ENCODE measurements at places on chromosomes 11 and 22.
A peak's percentile ranks its signal among the peaks of the same experiment; 100 is the strongest.

DNA sequence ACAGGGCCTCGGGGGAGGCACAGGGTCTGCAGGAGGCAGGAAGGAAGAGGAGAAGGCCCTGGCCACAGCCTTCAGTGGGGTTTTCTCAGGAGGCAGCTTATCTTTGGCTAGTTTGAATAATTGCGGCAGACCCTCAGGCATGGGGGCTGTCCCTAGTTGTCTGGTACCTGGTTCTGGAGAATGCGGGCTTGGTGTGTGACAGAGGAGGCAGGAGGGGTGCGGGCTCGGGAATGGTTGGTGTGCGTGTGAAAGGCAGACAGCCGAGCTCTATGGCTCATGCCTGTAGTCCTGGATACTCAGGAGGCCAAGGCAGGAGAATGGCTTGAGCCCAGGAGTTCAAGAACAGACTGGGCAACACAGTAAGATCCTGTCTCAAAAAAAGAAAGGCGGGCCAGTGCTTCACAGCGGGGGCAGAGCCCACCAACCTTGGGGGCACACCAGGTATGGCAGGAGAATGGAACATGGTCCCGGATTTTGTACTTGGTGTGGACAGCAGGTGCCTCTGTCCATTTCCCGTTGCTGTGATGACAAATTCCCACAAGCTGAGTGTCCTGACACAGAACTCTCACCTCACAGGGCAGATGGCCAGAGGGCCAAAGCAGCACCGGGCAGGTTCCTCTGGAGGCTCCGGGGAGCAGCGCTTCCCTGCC is 640.6 kb downstream of the TBC1D22A start:
- no peak for DNase-seq

DNA sequence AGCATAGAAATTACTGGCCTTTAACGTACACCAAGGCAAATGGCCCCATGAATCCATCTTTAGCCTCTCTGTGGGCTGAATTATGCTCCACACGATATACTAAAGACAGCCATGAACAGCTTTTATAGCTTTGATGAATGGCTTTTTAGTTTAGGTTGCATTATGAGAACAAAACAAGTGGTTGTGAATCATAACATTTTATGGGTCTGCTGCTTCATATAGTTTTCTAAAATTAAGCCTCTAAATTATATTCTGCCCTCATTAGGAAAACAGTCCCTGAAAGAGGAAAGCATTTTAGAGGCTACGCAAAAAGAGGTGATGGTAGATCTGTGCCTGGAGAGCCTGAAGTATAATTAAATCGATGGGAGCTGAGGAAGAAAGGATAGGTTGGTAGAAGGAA is 221.3 kb downstream of the CADM1 start:
- DNase-seq = no peak

GRCh38 chr11:5596607-5597201 is at the start of gene TRIM6:
TSS of gene TRIM6 (plus strand) at chr11:5596637. CDS start at chr11:5596898, 261 bp downstream.
- DNase-seq = no peak

DNA sequence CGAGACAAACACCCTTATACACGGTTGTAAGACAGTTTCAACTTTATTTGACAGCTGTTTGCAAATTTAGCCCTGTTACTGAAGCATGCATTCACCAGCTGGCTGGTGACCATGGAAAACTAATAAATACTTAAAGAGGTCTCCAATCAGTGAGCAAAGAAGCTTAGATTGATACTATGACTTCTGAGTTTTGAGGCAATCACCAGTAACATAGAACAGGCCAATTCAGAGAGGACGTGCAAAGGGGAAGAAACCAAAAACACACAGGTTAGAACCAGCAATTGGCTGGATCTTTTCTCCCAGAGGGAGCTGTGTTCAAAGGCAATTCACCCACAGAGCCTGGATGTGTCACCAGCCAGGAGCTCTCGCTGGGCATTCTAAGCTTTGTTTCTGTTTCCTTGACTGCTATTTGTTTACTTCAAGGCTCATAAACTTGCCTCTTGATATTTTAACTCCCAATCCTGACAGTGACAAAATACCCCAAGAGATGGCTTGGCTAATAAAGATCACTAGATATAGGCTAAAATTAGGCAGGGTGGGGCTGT is 113.6 kb upstream of the MTMR2 start:
- peak; percentile 40 for DNase-seq

- DNase-seq = no peak
Measured at GRCh38 chr11:2739531-2740274, 39.9 kb upstream of the KCNQ1OT1 start.

GRCh38 chr22:30308518-30309230 is 18.1 kb downstream of the TBC1D10A start:
- no peak for DNase-seq

DNA sequence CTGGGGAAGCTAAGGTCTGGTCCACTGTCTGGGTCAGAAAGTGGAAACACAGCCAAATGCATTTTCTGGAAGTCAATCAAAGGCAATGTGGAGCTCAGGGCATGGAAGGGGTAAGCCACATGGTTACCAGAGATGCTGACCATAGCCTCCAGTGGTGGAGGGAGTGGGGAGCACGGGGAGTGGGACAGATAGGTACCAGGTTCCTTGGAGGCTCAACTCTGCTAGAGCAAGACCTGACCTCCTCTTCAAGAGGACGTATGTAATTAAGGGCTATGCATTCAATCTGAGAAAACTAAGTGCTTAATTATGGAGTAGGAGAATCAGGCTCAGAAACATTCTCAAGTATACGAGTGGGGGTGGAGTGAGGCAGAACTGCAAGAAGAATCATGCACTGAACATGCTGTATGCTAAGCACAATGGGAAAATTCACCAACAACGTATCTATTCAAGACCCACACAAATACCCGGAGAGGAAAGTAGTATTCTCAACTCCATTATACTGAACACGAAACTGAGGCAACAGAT is 65.2 kb upstream of the PHOX2A start:
- DNase-seq = no peak

DNA sequence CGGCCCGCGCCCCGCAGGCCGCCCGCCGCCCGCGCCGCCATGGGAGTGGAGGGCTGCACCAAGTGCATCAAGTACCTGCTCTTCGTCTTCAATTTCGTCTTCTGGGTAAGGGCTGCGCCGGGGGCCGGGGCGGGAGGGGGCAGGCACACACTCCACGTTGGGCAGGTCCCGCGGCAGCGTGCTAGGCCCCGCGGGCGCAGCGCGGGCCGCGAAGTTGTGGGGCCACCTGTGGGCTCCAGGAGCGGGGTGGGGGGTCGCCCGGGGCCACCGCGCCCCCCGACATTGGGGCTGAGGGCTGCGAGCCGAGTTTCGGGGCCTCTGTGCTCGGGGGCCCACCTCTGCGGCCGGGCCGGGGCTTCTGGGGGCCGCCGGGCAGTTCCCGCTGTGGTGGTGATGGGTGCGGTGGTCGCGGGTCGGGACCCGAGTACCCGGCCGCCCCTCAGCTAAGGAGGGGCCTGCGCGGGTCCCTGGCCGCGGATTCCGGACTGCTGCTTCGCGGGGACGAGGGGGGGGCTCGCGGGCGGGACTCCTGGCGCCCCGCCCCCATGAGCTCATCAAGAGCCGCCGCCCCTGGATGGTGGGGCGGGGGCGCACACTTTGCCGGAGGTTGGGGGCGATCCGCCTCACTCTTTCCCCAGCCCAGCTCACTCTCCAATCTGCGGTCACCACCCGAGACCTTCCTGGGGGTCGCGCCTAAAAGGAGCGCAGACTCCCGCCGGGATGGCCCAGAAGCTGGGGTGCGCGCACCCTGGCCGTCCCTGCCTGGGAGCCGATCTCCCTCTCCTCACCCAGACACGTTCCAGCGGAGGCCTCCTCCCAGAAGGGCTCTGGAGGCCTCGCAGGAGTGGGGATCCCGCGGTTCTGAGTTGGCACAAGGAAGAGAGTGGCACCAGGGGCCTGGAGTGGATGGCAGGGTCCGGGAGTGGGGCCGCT is 667 bp downstream of the CD81 start:
- no peak for DNase-seq

DNA sequence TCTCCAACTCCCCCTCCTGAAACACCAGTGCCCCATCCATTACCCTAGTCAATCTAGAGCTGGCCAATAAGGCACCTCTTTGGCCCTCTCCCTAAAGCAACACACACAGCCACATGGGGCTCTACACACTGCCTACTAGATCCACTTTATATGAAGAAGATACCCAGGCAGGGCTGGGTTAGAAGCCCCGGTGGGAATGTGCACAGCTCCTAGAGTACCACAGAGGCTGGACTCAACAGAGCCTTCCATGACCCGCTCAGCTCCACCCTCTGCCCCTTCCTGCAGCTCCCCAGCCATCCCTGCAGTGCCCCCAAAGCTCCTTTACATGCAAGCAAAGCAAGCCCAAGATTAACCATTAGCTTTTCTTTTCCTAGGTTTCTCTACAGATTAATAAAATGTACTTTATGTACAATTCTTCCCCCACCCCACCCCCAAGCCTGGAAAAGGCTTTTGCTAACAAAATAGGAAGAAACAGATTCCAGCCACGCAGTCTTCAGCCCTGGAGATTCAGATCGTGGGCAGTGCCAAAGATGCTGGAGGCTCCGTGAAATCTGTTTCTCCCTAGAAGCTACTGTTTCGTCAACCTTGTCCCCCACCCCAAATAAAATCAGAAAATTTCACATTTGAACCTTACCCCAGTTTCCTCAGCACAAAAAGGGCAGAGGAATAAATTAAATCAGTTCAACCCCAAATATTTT is 51.8 kb downstream of the IGSF9B start:
- no peak for DNase-seq

- DNase-seq = no peak
Measured at GRCh38 chr11:115528225-115528624, 24.0 kb upstream of the CADM1 start.

DNA sequence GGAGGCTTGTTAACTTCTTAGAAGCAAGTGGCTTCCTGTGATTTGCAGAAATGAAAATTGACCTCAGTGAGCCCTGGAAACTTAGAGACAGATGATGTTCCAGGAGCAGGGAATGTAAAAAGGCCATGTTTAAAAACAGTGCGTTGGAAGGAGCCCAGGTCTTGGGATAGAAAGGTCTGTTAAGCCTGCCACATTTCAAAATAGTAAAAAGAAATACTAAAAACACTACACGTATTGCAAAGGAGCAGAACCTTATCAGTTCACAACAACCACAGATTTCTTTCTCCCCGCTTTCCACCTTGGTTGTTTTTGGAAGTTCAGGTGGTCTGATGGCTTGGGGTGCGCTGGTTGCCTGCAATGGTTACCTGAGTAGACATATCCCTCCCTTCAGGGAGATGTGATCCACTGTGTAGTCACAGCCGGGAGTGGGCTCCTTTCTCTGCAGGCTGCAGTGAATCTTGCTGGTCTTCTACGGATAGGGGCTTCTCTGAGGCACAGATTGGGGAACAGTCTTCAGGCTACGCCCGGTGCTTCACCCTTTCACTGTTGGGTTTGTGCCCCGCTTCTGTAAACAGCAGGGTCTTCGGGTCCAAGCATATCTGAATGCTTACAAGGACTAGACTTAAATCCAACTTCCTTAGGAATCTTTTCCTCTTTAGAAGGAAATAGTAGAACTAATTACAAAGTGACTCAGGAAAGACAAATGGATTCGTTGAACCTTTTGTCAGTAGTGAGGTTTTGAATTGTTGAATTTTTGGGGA is 1.9 kb downstream of the TEAD1 start:
- no peak for DNase-seq

- DNase-seq = no peak
Measured at GRCh38 chr22:49513358-49513851, 314.3 kb downstream of the BRD1 start.

DNA sequence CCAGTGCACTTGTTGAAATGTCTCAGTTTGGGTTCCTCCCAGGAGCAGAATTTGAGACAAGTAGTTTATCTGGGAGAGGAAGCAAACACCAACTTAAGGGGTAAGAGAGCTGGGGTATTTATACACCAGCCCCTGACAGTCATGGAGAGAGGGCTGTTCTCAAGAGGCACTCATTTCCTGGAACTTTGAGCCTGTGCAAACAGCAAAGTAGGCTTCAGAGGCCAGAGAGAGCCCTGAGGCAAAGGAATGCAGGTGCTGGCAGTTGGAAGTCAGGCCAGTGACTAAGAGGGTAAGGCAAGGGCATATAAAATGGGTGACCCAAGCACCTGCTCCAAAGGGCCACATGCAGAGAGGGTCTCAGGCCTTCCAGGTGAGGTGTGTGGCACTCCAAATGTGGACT is 16.1 kb downstream of the MS4A18 start:
- DNase-seq = no peak

DNA sequence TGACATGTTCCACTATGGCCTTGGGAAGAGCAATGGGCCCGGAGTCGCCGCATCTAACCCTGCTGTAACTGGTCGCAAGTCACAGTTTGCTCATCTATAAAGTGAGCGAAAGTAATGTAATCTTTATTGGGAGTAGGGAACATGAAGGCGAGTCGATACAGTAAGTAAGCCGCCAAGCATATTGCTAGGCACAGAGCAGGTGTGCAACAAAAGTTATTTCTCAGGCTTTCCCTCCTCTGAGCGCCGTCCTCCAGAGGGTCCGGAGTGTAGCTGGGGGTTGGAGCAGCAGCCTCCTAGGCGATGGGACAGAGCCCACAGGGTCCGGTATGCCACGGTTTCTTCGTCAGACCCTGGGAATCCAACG is 343 bp upstream of the SPON1 start:
- no peak for DNase-seq

GRCh38 chr22:33401291-33401690 is 343.1 kb upstream of the SYN3 start:
- no peak for DNase-seq

DNA sequence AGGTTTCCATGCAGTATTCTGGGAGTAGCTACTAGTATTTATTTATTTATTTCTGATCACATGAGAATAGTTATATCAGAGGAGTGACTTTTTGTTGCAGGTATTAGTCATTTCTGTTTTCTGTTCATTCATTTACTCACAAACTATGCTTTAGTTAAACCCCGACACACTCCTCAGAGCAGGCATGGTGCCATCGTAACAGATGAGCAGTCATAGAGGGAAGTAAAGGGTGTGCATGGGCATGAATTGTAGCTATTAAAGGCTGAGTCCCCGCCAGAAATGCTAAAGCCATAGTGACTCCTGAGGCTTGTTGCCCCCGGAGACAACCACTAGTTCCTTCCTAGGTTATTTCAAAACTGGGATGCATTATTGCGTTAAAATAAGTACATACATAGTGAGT is 10.6 kb downstream of the JHY start:
- DNase-seq = no peak

DNA sequence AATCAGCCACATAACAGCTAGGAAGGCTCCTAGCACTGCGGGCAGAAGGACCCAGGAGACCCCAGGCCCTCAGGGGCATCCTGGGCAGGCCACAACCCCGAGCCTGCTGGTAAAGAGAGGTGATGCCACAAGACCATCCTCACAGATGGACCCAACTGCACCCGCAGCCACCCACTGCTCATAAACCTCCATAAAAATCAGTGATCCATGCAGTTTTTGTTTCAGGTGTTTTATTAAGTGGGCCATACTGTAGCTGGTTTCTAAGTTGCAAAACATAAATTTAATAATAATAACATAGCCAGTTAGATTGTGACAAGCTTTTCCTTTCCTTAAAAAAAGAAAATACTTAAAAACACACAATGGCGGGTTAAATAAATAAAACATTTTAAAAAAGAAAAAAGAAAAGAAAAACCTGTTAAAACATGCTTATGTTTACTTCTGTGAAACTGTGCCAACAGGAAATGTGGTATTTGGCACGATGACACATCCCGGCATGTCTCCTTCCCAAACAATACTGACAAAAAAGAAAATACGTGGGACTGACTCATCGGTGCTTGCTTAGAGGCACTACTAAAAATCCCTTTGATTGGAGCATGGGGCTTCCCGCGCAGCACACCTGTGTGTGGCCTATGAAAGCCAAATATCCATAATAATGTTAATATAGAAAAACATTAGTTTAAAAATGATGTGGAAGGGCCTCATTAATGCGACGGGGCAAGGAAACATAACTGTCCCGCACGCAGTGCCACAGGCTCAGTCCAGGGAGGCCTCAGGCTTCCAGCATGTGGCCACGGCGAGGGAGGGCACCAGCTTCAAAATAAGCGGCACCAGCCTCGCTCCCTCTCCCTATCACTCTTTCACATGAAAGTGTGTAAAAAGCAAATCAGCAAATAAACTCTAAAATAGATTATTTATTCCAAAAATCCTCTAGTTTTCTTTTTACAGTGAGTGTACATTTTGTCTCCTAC is 47.5 kb upstream of the SCUBE2 start:
- DNase-seq = no peak

Measured in pons (tissue), 1 donor.